A673 (cell line): ENCODE measurements at places on chromosomes 11 and 22. TPM values are rescaled to one million over a fixed set of nuclear protein-coding genes. Genes with fewer than 3 reads are reported as not detected.
A peak's percentile ranks its signal among the peaks of the same experiment; 100 is the strongest.

Gene C11orf58
- 153 and 171 TPM in 2 replicates for total RNA-seq

- DNase-seq = peak; percentile 52
Measured at GRCh38 chr11:19311308-19312030, 70.7 kb upstream of the E2F8 start.

DNA sequence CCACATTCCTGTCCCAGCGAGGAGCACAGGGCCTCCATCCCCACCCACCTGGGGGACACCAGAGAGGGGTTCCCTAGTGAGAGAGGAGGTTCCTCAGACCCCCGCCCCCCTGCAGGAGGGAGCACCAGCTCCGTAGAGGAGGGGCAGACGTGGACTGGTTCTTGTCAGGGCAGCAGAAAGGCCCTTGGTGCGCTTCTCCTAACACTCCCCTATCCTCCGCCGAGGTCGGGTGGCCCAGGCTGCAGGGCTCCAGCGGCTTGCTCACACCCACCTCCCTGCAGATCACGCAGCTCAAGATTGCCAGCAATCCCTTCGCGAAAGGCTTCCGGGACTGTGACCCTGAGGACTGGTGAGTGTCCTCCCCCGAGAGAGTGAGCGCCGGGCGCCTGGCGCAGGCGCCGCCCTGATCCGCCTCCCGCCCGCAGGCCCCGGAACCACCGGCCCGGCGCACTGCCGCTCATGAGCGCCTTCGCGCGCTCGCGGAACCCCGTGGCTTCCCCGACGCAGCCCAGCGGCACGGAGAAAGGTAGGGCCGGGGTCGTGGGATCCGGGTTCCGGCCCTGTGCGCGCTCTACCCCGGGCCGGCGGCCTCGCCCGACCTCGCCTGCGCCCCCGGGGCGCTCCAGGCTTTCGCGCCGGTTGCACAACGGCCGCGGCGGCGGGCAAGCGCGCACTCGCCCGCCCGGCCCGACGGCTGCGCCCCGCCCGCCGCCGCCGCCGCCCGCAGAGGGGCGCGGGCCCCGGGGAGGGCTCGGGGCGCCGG lies 5.1 kb downstream of the TBX1 start:
- no peak for DNase-seq

- DNase-seq = no peak
Measured at GRCh38 chr11:5288108-5288905, 13.4 kb downstream of the OR51B4 start.

Gene TMA7B
- not detected in 2 replicates for total RNA-seq

DNA sequence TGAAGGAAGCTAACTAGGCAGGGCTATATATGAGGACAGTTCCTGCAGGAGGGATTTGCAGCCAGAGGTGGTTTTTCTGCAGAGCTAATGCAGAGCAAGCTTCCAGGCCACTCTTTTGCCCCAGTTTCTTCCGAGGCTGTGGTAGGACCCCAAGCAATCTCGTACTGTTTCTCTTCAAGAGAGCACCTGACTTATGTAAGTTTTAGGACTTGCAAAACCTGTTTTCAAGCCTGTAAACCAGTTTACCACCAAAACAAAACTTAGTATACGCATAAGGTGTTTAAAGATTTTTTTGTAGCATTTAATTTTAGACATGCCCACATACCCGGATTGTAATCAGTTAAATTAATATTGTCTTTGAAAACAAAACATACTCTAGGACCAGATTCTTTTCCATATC lies 7.7 kb upstream of the APLP2 start:
- no peak for DNase-seq

DNA sequence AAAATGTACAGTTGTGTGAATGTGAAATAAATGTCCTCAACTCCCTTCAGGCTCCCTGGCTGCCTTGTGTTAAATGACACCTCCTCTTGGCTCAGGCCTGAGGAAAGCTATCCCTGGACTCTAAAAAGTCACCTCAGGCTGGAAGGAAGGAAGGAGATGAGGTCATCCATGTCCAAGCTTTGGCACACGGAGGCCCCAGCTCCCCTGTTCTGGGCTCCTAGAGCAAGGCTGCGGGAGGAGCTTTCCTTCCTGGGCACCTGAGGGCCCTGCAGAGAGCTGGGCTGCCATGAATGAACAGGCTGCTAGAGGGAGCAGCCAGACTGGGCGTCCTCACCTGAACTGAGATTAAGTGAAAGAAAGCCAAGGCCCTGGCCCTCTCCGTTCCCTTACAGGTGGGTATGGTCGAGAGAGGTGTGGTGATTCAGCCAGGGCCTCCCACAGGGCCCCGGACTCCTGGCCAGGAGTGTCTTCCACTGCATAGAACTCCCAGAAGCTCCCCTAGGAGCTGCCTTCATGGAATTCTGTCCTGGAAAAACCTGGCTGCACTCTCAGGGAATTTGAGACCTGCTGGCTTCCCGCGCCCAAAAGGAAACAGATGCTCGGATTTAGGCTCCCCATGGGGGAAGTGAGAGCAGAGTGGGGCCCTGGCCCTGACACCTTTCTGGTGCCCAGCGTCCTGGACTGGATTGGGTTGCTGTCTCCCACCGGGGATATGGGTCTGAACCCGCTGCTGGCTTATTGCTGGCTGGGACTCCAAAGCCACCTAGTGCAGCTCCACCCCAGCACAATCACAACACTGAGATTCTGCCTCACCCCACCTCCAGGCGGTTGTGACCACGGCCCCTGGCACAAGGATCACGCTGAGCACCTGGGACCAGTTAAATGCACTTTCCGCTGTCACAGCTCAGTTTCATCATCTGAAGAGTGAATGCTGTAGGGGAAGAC lies 22.2 kb downstream of the MYBPC3 start:
- DNase-seq = no peak

DNA sequence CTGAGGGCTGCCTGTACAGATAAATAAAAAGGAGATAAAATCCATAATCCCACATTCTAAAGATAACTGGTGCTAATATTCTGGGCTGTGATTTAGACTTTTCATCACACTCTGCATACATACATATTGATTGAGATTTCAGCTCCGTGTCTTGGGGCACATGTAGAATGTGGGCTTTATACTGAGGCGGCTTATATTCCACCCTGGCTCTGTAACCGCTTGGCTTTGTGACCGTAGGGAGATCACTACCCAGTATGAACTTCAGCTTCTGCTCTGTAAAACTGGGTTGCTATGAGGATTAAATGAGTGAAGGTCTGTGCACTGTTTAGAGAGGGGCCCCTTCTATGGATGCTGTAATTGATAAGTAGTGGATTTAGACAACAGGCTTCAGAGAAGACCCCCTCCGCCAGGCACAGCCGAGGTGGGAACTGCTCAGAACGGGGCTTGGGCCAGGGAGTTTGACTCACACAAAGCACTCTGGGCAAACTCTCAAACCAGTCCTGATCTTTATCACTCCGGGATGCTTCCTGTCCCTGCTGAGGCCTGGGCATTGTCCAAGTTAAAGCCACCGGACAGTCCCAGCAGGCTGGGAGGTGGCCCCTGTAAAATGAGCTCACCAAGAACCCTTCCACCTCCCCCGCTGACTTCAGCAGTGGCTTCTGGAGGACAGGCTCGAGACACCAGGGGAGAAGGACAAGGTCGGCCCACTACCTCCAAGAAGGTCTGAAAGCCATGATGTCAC lies 17.2 kb downstream of the KIAA1671 start:
- no peak for DNase-seq

Gene MUC15
- not detected in 2 replicates for total RNA-seq

DNA sequence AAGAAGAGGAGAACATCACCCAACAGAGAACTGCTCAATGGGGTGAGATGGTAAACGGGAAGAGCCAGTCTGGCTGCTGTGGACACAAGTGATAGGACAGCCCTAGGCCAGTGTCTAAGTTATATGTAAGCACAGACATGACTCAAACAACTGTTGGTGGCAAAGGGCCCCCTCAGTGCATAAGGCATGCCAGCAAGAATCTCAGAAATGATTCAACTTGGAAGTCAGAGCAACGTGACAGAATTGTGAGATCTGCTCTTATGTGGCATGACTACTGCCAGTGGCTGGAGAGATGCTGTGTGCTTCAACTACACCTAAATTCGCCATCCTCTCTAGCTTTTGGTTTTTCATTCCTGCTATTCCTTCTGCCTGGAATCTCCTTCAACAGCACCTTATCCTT lies 7.4 kb downstream of the SLN start:
- DNase-seq = no peak

Gene GGTLC3
- not detected in 2 replicates for total RNA-seq

Gene ALDH3B2
- total RNA-seq = not detected in 2 replicates

- no peak for DNase-seq
Measured at GRCh38 chr11:13868710-13869397, 93.7 kb upstream of the SPON1 start.

Gene TRPT1
- total RNA-seq = 43.6 and 59.6 TPM in 2 replicates

Gene BAIAP2L2
- total RNA-seq = 1.6 and 2.5 TPM in 2 replicates

GRCh38 chr11:46649180-46649738 lies 31.9 kb downstream of the ATG13 start:
- peak; percentile 98 for DNase-seq

GRCh38 chr11:72802822-72803221 lies 9.0 kb upstream of the STARD10 start:
- no peak for DNase-seq

Gene EMID1
- total RNA-seq = 0.15 TPM in 1 of 2 replicates, not detected in the other

GRCh38 chr22:45485261-45485660 lies 17.4 kb upstream of the FBLN1 start:
- no peak for DNase-seq

DNA sequence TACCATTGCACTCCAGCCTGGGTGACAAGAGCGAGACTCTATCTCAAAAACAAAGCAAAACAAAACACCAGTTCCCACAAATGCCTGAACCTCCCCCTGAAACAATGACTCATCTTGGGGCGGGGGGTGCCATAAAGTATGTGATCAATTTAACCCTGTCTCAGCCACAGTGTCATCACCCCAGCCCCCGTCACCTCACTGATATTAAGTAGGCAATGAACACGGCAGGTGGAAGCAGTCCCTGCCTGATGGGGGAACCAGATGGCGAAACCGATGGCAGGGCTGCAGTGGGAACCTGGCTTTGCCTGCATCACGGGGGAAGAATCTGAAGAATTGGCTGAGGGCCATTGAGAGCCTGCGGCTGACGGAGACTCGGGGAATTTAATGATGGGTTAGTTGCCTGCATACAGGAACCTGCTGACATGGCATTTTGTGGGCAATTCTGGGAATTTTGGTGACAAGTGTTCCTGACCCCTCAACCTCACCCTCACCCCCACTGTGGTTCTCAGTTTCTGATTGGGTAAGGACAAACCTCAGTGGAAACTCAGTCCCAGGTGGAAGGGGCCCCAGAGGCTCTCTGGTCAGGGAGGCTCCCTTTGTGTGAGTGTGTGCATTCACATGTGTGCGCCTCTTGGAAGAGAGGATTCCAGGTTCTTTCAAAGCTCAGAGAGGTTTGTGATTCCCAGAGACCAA lies 39.1 kb upstream of the SHISAL1 start:
- peak; percentile 69 for DNase-seq

DNA sequence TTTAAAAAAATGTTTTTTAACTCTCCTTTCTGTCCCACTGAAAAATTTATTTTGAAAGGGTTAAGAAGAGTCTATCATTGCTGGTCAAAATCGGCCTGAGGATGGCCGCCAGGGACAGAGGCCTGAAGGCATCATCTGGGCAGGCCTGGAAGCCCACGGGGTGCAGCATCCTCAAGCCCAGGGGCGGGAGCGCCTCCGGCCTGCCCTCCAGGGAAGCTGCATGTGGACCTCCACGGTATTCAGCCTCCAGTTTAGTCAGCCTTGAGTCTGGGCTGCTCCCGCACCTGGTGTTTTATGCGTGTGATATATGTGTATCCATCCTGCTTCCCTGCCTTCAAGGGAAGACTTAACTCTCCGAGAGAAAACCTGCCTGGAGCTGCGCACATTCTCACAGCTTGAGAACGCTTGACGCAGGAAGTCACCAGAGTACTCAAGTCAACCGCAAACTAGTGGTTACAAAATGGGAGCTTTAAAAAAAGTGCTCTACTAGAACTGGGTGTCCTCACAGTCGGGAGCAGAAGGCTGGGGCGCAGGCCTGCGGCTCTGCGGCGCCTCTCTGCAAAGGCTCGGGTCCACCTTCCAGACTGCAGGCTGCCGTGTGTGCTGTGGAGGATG lies 13.6 kb upstream of the BID start:
- DNase-seq = no peak

DNA sequence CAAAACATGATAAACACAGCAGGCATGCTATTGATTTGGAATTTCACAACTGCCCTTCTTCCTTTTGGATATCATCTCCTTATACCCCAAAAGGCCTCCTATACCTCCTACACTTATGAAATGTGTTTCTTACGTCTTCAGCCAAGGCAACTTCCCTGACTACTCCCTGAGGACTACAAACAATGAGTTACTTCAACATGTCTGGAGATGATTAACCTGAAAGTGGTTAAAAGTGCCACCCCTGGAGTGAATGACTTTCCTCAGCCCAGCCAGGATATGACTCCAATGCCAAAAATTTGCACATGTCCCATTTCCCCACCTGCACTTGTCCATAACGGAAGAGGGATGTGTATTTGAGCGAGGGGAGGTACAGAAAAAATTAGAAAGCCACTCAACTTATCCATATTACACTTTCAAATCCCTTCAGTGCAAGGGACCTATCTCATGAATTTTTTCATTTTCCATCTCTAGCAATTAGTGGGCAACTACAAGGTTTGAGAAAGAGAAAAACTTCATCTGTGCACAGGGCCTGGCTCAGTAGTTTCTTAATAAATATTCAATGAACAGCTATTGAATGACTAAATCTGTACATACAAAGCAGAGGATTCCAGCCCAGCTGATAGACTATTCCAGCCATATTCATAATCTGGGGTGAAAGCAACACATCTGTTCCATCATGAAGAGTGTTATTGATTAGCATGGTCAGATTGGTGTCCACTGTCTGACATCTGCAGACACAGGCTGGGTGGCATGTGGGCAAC lies 36.8 kb downstream of the KIRREL3 start:
- no peak for DNase-seq

GRCh38 chr11:72232260-72233055 lies 7.9 kb downstream of the INPPL1 start:
- DNase-seq = no peak

GRCh38 chr11:48167380-48167779 lies 49.2 kb upstream of the OR4B1 start:
- DNase-seq = no peak

- no peak for DNase-seq
Measured at GRCh38 chr11:17640493-17641164, 78.7 kb upstream of the MYOD1 start.

GRCh38 chr11:82823647-82824619 lies 76.3 kb downstream of the PRCP start:
- peak; percentile 17 for DNase-seq

DNA sequence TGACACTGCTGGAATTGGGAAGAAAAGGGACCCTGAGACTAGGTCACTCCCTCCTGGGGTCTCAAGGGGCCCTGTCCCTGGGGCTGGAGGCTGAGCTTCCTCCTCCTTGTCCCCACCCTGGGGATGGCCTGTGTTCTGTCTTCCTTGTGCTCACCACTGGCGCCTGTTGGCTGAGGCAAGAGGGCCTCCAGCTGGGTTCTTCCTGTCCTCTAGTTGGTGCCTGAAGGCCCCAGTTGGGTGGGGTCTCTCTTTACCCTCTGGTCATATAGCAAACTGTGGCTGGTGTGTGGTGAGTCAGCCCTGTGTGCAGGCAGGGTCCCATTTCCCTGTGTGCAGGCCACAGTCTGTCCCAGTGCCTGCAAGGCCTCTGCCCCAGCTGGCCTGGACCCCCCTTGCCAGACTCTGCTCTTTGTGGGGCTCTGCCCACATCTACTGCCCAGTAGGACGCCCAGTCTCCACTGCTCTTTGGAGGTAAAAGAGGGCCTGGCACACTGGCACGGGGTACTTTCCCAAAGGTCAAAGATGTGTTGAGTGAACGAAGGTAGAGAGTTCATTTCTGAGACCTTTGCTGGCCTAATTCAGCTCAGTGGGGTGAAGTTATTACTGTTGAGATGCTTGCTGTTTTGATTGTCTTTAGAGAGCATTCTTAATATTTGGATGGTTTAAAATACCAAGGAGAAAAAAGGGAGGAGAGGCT lies 55.1 kb upstream of the CLDN5 start:
- peak; percentile 36 for DNase-seq
